Stimulated activated CD8-positive, alpha-beta memory T cell treated with anti-CD3 and anti-CD28 coated beads, Interleukin-15, amount 100 ng/mL, for 24 hours (primary cell): ENCODE measurements at places on chromosomes 7 and 10.

GRCh38 chr7:94510582-94511496 lies 1.2 kb downstream of the CASD1 start:
- peak; percentile 5 for DNase-seq

GRCh38 chr7:71706597-71706975 lies 574.6 kb downstream of the GALNT17 start:
- no peak for DNase-seq

DNA sequence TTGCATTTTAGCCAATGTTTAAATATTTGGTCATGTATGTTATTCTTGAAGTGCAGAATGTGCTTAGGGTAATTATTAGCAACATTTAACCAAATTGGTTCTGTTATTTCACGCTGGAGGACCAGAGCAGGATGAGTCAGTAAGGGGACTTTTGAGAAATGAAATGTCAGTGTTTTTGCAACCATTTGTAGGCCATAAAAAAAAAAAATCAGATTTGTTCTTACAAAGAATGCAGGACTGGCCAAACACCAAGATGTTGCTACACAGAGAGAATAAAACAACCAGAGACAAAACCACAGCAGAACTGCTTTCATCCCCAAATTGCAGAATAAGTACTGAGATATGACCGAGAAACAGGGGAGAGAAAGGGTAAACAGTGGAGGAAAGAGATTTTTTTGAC lies 62.1 kb downstream of the TPST1 start:
- DNase-seq: no peak

- no peak for DNase-seq
Measured at GRCh38 chr7:129898502-129899160, 54.1 kb downstream of the UBE2H start.

DNA sequence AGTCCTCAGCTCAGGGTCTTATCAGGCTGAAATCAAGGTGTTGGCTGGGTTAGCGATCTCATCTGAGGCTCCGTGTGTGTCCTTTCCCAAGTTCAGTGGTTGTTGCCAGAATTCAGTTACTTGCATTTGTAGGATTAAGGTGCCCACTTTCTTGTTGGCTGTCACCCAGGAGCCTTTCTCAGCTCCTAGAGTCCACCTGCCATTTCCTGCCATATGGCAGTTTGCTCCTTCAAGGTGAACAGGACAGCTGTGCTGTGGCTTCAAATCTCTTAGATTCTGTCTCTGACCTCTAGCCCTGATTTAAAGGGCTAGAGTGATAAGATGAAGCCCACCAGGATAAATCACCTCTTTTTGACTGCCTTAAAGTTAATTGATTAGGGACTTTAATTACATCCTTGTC lies 1.0 kb upstream of the HIF1AN start:
- no peak for DNase-seq

DNA sequence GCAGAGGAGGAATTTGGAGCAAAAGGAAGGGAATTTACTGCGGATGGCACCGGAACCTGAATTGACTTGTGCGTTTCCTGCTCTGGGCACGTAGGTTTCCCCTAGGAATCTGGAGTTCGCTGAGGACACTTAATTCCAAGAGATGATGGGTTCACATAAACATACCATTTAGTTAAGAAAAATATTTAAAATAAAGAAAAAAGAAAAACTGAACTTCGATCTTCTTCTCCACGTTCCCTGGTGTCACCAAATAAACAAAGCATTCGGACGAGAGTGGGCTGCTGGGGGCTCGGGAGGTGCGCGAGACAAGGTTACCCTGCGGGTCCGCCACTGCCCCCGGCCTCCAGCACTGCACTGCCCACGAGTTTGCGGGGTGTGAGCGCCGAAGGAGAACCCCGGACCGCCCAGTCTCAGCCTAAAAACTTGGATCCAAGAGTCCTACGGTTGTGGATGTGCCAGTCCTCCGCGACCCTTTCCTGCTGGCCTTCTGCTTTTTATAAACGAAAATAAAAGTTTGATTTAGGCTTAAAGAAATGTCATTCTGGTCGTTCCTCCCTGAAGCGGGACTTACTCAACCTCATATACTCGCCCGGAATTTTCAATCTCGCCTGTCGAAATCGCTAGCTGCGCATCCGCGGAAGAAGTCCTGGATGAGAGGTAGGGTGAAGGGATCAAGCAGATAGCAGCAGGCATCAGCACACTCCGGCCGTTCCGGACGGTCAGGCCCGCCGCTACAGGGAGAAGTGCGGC lies 30.3 kb downstream of the SKIDA1 start:
- DNase-seq: no peak

- no peak for DNase-seq
Measured at GRCh38 chr7:20521243-20521642, 94.2 kb upstream of the ABCB5 start.

DNA sequence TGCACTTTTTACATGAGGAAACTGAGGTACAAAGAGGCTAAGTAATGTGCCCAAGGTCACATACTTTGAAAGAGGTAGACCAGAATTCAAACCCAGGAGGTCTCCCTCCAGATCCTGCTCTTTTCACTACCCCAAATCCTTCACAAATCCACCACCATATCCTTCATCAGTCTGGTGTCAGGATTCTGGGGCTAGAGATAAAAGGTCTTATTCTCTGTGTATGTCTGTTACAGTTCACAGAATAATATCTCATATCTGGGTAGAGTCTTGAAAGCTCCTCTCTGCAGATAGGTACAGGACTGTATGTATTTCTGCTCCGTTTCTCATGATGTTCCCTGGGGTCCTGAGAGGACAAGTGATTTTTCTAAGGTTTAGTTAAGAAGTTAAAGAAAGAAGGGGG lies 4.9 kb downstream of the PIK3CG start:
- DNase-seq: no peak

GRCh38 chr7:90495241-90495640 lies 25.8 kb downstream of the PTTG1IP2 start:
- DNase-seq: no peak

- no peak for DNase-seq
Measured at GRCh38 chr7:105838627-105839231, 37.7 kb downstream of the ATXN7L1 start.

- no peak for DNase-seq
Measured at GRCh38 chr7:11313801-11314200, 340.1 kb downstream of the PHF14 start.

DNA sequence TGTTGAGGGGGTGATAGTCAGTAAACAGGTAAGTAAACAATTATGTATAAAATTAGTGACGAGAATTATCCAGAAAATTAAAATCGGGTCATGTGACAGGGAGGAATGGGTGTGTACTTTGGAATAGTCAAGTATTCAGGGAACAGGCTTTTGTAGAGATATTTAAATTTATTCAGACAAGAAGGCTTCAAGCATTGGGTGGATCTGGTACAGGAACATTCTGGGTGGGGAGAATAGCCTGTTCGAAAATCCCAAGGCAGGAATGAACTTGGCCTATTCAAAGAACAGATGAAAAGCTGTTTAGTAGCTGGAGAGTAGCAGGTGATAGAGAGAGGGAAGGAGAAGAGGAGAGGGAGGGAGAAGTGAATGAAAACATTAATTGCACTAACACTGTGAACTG lies 448.9 kb upstream of the FZD8 start:
- no peak for DNase-seq

DNA sequence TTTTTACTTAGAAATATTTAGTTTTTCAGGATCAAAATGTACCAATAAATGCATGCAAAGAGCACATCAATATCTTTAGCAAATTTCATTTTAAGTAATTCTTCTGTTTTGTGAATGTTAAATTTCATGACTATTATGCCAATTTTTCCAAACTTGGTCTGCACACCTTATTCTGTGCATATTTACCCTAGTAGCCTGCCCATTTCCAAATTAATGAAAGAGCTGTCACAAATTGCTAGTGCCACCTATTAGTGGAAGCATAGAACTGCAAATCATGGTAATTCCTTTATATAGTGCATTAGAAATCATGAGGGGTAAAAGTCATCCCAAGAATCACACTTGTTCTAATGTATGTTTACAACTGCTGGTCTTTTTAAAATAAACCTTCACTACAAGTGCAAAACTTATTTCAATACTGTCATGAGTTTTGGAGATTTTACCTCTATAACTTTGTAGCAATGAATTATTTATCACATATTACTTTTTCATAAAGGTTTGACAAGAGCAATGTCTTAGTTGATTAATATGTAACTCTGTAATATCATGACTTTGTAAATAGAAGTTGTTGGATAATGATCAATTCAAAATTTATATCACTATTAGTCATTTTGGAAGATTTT lies 5.7 kb downstream of the SEMA3A start:
- DNase-seq: no peak

- no peak for DNase-seq
Measured at GRCh38 chr10:119515511-119516045, 26.9 kb downstream of the RGS10 start.

DNA sequence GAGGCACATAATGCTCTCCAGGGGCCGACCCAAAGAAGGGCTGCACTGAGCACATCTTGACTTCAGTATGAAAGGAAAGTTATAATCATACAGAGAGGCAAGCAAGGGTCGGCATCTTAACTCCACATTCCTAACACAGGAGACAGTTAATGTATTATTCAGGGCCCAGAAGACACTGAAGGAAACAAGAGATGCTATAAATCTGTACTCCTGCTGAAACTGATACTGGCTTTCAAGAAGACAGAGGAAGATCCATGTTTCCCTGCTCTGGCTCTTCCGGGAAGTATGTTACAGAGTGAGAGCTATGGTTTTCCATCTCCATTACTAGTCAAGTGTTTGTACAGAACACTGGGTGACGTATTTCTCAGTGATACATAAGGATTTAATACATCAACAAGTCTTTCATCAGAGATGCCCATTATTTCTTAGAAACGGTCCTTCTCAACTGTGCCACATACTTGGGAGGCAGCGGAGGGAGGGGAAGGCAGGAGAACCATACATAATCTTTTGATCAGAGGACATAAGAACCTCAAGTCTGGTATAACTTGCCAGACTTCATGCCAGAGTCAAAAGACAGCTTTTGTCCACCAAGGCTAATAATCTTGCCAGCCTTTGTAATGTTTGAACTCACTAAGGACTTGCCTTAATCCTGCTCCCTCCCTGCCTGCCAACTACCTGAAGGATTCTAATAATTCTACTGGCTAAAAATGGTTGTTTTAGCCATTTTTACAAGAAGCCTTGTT lies 58.1 kb downstream of the ENO4 start:
- DNase-seq: no peak

DNA sequence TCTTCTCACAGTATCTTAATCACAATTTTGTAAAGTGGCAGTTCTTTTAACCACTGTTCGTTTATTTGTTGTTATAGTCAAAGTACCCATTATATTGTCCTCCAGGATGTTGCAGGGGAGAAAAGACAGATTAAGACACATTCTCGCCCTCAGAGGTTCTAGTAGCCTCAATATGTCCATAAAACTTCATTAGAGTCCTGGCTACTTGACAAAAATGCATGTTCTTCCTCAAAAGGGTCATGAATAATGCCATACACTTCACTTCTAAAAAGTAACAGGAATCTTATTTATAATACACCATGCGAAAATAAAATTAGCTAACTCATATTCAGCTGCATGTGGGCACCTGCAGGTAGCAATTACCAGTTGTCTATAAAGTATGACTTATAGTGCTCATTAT lies 109.3 kb upstream of the ANK3 start:
- no peak for DNase-seq

DNA sequence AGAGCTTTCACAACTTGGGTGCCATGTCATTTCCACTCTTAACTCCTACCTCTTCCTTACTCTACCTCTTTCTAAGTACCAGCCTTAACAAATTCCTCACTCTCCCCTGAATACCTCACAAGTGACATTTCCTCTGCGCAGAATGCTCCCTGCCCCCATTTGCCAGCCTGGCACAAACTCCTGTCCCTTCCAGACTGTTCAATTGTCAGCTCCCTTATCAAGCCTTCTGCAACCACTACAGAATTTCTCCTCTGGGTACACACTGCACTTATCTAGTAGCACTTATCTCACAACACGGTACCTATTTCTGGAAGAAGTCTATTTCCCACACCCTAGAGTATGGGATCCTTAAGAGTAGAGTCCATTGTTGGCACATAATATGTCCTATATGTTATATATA lies 39.1 kb upstream of the ANAPC16 start:
- DNase-seq: no peak

GRCh38 chr7:2968176-2968575 lies 75.5 kb downstream of the CARD11 start:
- no peak for DNase-seq

- no peak for DNase-seq
Measured at GRCh38 chr10:69492746-69493462, 41.6 kb downstream of the TSPAN15 start.

- no peak for DNase-seq
Measured at GRCh38 chr7:138258197-138258559, 181.9 kb downstream of the AKR1D1 start.

DNA sequence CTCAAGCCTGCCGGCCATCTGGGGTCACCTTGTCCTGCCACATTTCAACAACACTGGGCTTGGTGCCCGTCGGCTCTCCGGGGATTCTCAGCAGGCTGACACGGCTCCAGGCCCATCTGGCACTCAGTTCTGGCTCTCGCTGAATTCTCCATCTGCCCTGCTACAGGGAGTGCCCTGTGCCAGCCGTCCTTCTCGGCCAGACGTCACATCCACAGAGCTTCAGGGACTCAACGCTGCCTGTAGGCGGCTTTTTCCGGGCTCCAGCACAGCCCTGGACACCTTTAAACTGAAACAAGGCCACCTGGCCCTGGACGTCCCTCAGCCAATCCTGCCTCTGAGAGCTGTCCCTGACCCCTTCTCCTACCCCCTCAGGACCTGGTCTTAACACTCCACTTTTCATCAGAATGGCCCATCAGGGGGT lies 43.0 kb downstream of the TMEM130 start:
- no peak for DNase-seq

GRCh38 chr7:90709501-90710465 lies 113.7 kb downstream of the CDK14 start:
- no peak for DNase-seq

- DNase-seq: no peak
Measured at GRCh38 chr7:14380881-14381280, 391.4 kb upstream of the ETV1 start.

DNA sequence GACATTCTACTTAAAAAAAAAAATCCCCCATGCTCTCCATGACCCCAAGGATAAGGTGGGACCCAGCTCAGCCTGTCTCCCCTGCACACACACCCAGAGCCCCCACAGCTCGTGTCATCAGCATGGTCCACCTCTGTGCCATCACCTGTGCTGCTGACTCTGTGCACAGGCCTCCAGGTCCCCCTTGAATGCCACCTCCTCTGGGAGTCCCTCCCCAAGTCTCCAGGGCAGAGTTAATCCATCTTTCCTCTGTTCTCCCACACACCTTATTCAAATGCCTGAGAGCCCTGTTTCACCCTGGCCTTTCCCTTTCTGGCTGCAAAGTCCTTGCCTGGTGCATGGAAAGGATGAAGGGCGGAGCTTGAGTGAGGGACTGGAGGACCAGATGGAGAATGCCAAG lies 194.1 kb upstream of the LYZL2 start:
- no peak for DNase-seq

- DNase-seq: no peak
Measured at GRCh38 chr10:87552248-87552929, 47.7 kb downstream of the MINPP1 start.

GRCh38 chr7:76220185-76221057 lies 18.7 kb downstream of the SRRM3 start:
- no peak for DNase-seq

GRCh38 chr7:150801946-150802771 lies 1.6 kb downstream of the TMEM176A start:
- no peak for DNase-seq
